ENCODE measurements at places on chromosomes 4 and X.

GRCh38 chr4:5781691-5782090 lies 70.7 kb downstream of the EVC start:
- DNase-seq: no peak

DNA sequence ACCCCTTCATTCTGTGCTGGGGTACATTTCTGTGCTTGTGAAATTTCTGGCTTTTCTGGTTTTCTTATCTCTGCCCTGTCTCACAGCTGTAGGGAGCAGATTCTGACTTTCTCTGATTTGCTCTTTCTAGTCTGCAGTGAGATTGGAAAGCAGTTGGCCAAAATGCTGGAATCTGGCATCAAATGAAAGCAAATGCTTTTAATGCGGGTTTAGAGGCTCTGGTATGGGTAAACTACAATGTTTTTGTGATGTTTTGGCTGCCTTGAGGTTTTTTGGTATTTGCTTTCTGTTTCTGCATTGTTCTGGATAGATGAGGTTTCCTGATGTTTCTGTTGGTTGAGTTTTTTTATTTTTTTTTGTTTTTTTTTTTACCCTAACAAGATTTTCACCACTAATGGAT lies 23.8 kb downstream of the SMIM20 start:
- no peak for DNase-seq

GRCh38 chr4:111849746-111850284 lies 295.4 kb upstream of the FAM241A start:
- no peak for DNase-seq

GRCh38 chr4:130760246-130760645 lies 1664.3 kb downstream of the C4orf33 start:
- DNase-seq: no peak

GRCh38 chr4:26105815-26106699 lies 192.0 kb downstream of the SMIM20 start:
- DNase-seq: no peak

Data from activated CD4-positive, CD25-positive, alpha-beta regulatory T cell treated with anti-CD3 and anti-CD28 coated beads, Interleukin-2, amount 50 U/mL, for 16 hours (primary cell).